Right hindlimb (tissue), 1 donor: ENCODE measurements at places on chromosomes 6 and 20.

DNA sequence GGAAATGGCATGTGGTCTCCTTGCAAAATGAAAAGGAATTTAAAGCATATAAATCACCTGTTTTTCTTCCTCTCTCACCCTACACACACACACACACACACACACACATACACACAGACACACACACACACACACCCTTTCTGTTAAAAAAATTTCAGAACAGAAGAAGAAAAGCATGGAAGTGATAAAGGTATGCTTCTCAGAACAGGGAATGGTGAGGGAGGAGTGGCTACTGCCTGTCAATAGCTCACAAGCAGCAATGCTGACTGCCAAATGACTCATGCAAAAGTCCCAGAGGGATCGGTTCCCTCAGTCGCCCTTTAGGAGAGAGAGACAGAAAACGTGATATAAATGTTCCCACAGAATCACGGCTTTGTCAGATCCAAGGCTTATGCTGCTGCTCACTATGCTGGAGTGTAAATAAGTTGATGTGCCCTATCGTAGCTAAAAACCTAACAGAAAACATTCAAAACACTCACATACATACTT, 102.6 kb downstream of the IBTK start:
- DNase-seq = peak; percentile 63

DNA sequence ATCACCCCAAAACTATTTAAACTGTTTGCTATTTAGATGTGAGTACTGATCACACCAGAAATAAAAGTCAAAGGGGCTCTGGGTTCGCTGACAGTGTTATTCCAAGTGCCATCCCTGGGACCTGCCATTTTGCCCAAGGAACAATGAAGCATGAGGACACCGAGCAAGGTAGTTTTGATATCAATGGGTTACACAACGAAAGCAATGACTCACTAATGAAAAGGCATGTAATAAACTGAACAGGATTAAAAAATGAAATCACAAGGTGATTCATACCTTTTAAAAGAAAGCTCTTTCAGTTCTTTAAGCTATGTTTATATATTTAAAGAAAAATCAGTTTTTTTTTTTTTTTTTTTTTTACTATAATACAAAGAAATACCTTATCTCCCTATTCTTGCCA, 102.0 kb downstream of the HS3ST5 start:
- no peak for DNase-seq

GRCh38 chr20:8284902-8285301, 152.8 kb downstream of the PLCB1 start:
- no peak for DNase-seq

- peak; percentile 96 for DNase-seq
Observed at GRCh38 chr6:30489081-30490025, at the start of gene HLA-E. TSS of gene HLA-E (plus strand) at chr6:30489509. CDS start at chr6:30489532, 23 bp downstream.

DNA sequence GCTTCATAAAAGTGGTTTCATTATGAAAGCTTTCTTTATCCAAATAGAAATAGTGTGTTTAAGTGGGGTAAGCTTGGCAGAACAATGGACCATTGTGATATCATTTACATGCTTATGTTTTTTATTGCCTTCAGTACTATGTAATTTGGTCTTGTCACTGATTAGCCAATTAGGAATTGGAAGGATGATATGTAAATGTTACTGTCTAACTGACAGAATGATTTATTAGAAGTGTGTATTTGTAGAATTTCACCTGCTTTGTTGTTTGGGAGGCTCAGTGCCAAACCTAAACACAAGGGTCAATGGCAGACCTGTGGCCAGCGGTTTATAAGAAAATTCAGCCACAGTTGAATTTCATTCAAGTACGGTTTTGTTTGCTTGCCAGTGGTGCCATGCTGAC, 39.0 kb downstream of the AIG1 start:
- no peak for DNase-seq

- no peak for DNase-seq
Observed at GRCh38 chr6:111220383-111221031, 133.2 kb downstream of the SLC16A10 start.

DNA sequence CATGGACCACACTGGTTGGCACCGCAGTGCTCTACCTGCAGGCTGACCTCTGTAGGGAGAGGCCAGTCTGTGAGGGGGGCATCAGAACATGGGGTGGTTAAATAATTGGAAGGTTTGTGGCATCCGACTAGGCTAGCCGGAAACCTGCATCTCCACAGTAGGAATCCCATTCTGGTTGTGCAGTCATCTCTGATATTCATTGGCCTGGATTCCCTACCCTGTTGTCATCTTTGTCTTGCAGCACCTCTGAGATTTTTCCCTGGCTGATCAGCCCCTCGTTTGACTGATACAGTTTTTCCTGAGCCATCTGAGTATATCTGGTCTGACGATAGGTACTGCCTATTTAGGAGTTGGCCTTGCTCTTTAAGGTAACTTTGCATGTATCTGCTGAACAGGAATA, 259.4 kb downstream of the TMEM242 start:
- DNase-seq = no peak

GRCh38 chr20:46681032-46681854, 8.0 kb downstream of the TP53RK start:
- peak; percentile 63 for DNase-seq

GRCh38 chr6:44264154-44265006, 971 bp downstream of the NFKBIE start:
- peak; percentile 39 for DNase-seq

DNA sequence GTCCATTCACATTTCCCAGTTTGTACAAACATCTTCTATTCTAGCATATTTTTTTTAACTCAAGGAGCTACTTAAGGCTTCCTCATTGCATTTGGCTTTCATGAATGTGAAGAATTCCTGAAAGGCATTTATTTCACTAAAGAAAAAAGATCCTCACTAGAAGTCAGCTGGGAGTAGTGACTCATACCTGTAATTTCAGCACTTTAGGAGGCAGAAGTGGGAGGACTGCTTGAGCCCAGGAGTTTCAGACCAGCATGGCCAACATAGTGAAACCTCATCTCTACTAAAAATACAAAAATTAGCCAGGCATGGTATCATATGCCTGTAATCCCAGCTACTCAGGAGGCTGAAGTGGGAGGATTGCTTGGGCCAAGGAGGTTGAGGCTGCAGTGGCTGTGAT, 30.9 kb upstream of the XRN2 start:
- DNase-seq = no peak

GRCh38 chr6:105986998-105987397, 99.1 kb upstream of the PRDM1 start:
- no peak for DNase-seq

DNA sequence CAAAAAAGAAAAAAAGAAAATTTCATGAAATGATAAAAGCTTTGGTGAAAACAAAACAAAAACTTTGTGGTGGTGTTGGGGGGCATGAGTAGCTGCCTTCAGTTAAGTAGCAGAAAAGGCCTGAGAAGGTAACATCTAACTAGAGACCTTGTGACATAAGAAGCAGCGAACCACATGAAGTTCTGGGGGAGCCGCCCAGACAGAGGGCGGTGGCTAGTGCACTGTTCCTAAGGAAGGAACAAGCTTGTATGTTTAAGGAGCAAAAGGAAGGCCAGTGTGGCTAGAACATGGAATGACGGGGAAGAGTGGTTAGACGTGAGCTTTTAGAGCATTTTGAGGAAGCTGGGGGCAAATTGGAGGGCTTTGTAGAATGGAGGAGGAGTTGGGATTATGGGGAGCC, 7.5 kb upstream of the RSPH3 start:
- DNase-seq = no peak

DNA sequence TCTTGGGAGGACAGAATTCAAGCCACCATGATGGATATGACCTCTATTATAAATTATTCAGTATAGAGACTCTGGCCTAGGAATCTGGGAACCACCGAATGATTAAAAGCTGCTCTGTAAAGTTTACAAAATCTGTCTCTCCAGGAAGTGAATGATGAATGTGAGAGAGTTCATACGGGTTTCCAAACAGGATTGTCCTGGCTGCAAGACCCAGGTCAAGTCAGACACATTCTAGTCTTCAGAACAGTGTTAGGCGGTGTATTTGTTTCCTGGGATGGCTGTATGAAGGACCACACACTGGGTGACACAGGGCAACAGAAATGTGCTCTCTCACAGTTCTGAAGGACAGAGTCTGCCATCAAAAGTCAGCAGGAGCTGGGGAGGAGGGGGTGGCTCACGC, 222.4 kb downstream of the ZNF217 start:
- no peak for DNase-seq

GRCh38 chr20:21027569-21027968, 78.6 kb downstream of the LINC00237 start:
- no peak for DNase-seq

DNA sequence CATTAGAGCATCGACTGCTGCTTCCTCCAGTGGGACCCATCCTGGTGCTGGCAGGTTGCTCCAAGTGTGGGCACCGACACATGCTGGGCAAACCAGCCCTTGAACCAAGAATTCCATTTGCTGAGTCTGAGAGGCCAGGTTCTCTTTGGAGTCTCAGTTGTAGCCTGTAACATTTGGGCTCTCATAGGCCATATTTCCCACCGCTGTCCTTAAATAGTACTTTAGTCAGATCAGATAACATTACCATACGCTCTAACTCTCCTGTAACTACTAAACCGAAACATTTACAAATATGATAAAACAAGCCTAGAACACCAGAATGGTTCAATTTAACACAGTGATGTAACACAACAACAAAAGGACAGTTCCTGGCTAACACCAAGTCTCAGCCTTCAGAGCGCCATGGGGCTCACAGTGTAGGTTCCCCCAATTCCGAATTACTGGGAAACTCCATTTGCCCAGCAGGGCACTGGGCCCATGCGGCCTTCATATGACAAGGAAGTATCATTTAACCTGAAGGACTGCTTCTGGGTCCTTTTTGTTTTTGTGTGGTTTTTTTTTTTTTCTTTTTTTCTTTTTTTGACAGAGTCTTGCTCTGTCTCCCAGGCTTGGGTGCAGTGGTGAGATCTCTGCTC, 28.4 kb upstream of the CD93 start:
- no peak for DNase-seq
